ENCODE measurements at places on chromosomes 2 and 18.

DNA sequence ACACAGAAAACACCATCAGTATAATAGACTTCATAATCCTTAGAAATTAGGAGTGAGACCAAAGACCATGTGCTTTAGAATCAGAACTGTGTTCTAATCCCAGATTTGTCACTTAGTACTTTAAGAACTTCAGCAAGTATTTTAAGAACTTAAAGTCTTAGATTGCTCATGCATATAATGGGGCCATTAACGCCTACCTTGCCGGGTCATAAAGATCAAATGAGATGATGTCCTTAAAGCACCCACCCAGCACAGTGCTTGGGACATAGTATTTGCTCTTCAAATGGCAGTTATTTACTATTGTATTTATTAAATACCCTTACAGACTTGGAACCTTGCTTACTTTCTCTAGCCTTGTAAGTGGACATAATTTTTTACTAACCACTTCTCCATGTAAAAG, 156.1 kb downstream of the GREB1L start:
- no peak for DNase-seq

DNA sequence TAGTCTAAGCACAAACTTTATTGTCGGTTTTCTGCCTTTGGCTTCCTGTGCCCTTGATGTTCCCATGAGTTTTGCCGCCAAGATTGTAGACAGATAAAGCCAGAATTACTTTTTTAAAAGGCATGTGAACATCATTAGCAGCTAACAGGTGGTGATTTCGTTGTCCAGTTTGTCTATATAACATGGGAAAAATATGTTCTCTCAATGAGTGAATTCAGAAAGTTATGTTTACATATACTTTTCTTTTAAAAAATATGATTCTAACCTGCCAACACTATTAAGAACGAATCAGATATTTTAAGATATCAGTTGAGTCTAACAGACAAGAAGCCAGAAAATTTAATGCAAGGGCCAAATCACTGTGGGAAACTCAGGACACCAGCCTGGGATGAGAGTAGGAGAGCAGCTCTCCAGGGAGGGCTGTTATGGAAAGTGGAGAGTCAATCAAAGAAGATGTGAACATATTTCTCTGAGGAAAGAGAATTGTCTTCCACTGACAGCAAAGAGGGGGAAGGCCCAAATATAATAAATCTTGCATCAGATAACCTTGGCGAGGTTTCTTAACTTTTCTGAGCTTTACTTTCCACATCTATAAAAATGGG, 311.3 kb downstream of the ARHGAP15 start:
- DNase-seq, result no peak

GRCh38 chr2:32357318-32358110, 691 bp downstream of the BIRC6 start:
- DNase-seq, result peak; percentile 39

- DNase-seq, result no peak
Measured at GRCh38 chr2:23698721-23699579, 228.0 kb downstream of the ATAD2B start.

GRCh38 chr2:232896720-232897597, 26.9 kb downstream of the SNORC start:
- DNase-seq, result no peak

DNA sequence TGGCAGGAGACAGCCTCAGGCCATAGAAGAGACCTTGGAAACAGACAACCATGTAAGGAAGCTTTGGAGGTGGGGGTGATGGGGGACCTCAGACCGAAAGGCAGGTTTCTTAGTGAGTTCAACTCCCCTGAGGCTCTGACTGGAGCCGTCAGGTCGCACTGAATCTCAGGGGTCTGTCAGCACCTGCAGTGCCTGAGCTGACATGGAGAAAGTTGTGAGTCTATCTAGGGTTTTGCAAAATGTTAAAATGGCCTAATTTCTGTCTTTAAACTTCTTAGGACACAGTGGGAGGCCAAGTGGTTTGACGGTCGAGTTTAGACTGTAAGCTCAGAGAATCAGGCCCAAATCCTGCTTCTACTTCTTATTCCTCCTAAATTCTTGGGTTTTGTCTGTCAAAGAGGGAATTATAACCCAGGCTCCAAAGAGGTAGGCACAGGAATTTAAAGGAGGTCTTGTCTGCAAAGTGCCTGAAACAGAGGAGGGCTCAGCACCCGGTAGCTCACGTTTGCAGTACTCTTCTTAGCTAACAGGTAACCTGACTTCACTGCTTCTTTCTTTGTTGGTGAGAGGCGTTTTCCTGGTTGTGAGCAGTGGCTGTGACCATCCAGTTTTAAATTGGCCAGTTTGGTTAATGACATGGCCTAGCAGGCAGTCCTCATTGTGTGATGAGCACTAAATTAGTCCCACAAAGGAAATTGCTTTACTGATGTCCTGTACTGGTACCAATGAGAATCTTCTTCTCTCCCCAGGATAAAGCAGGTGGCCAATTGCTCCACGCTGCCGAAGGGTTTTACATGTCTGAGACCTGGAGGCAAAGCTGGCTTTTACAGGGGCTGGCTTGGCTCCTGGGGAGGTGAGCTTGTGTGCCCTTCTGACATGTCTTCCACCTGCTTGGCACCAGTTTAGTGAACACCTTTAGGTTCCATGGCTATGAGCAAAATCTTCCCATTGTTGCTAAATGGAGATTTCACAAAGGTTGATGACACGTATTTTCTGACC, 95.7 kb downstream of the MYCN start:
- DNase-seq, result no peak

DNA sequence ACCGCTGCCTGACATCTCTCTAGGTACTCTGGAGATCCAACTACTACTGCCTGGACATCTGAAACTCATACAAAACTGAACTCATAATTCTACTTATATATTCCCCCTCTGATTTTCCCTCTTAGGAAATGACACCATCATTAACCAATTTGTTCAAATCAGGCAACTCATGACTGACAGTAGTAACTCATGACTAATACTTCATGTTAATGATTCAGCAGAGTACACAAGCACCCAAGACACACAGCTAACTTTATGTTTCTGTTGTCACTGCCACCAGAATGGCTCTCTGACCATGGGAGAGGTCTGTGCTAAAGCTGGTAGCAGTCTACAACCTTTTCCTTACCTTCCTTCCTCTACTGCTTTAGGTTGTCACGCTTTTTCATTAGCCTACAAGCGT, 91.1 kb downstream of the ITSN2 start:
- no peak for DNase-seq

- DNase-seq, result no peak
Measured at GRCh38 chr2:161139098-161139987, 20.9 kb upstream of the TANK start.
